ENCODE measurements at places on chromosomes 6 and 20. TPM values are rescaled to one million over a fixed set of nuclear protein-coding genes. Genes with fewer than 3 reads are reported as not detected.

FAXC gene
- total RNA-seq, result 0.27 TPM

HLA-DQB2 gene
- total RNA-seq, result 0.07 TPM

STX11 gene
- 11.3 TPM for total RNA-seq

TMEM170B gene
- total RNA-seq, result 9.6 TPM

C20orf202 gene
- total RNA-seq, result not detected

SLC32A1 gene
- not detected for total RNA-seq

CITED2 gene
- 57.9 TPM for total RNA-seq

MUC21 gene
- total RNA-seq, result not detected

CST2 gene
- total RNA-seq, result not detected

ADNP gene
- total RNA-seq, result 54.0 TPM

NRM gene
- 13.1 TPM for total RNA-seq

EDN1 gene
- total RNA-seq, result 244 TPM

SLX4IP gene
- total RNA-seq, result 5.8 TPM

IYD gene
- total RNA-seq, result not detected

DDAH2 gene
- 44.4 TPM for total RNA-seq

TRMT6 gene
- 8.8 TPM for total RNA-seq

SAMD3 gene
- not detected for total RNA-seq

CAGE1 gene
- under 0.01 TPM for total RNA-seq

TDRD6 gene
- total RNA-seq, result under 0.01 TPM

CASS4 gene
- total RNA-seq, result under 0.01 TPM

MAK gene
- total RNA-seq, result 0.07 TPM

RFX6 gene
- total RNA-seq, result not detected

WFDC2 gene
- total RNA-seq, result not detected

THEMIS gene
- total RNA-seq, result not detected

TCF15 gene
- 0.13 TPM for total RNA-seq

RSPO4 gene
- total RNA-seq, result not detected

GPR6 gene
- total RNA-seq, result not detected

TCP11 gene
- 0.07 TPM for total RNA-seq

MYLIP gene
- 22.6 TPM for total RNA-seq

ARFGEF3 gene
- total RNA-seq, result 10.6 TPM

LTA gene
- total RNA-seq, result not detected

PEDS1 gene
- total RNA-seq, result 35.5 TPM

FLRT3 gene
- 0.14 TPM for total RNA-seq

LAMA2 gene
- 5.8 TPM for total RNA-seq

STK38 gene
- total RNA-seq, result 23.0 TPM

TGM2 gene
- total RNA-seq, result 440 TPM

HLA-DMA gene
- 0.93 TPM for total RNA-seq

PNRC1 gene
- 97.1 TPM for total RNA-seq

TBPL1 gene
- 34.7 TPM for total RNA-seq

E2F1 gene
- total RNA-seq, result 10.1 TPM

RSPH9 gene
- 0.14 TPM for total RNA-seq

RBPJL gene
- not detected for total RNA-seq

CDH4 gene
- 5.7 TPM for total RNA-seq

PRPF6 gene
- total RNA-seq, result 63.0 TPM

DEF6 gene
- total RNA-seq, result 0.65 TPM

AAR2 gene
- total RNA-seq, result 25.1 TPM

TSBP1 gene
- total RNA-seq, result not detected

RAD21L1 gene
- 0.07 TPM for total RNA-seq

CBLN4 gene
- not detected for total RNA-seq

VGLL2 gene
- total RNA-seq, result not detected

NHLRC1 gene
- total RNA-seq, result 2.3 TPM

MAFB gene
- total RNA-seq, result 1.7 TPM

POU5F1 gene
- not detected for total RNA-seq

CD93 gene
- total RNA-seq, result 495 TPM

AVP gene
- not detected for total RNA-seq

PROKR2 gene
- total RNA-seq, result not detected

CTAGE9 gene
- total RNA-seq, result not detected

MYB gene
- total RNA-seq, result 0.14 TPM

AIF1 gene
- not detected for total RNA-seq

KCNQ5 gene
- not detected for total RNA-seq

All from thoracic aorta endothelial cell (primary cell).